ENCODE measurements at places on chromosomes 5 and 9.

DNA sequence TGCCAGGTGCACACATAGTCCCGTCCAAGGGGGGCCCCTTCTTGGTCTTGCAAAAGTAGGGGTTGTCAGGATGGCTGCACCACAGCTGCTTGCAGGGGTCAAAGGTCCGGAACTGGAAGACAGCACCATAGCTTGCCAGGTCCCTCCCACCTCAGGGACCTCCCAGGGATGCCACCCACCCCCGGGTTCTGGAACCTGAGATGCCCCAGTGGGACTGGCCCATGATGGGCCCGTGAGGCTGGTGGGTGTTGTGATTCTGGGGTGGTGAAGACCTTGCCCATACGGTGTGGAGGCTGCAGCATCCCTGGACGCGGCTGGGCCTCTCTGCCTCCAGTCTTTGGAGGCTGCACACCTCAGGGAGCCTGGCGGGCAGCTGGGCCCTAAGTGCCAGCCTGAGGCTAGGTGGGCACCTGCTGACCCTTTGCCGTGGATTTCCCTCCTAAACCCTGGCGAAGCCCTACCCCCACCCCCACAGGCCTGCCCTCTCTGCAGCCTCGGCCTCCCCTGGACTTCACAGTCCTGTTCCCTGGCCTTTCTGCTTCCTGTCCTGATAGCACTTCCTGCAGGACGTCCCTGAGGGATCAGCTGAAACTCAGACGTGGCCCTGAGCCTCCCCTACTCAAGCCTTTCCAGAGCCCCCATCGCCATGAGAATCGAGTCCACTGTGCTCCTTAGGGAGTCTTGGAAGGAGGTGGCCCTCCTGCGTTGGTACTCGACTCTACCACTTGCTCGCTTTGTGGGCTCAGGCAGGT lies 92.1 kb downstream of the ZNF354C start:
- DNase-seq = no peak

- DNase-seq = no peak
These were observed 68.3 kb downstream of the SHB start for GRCh38 chr9:38000735-38001134.

DNA sequence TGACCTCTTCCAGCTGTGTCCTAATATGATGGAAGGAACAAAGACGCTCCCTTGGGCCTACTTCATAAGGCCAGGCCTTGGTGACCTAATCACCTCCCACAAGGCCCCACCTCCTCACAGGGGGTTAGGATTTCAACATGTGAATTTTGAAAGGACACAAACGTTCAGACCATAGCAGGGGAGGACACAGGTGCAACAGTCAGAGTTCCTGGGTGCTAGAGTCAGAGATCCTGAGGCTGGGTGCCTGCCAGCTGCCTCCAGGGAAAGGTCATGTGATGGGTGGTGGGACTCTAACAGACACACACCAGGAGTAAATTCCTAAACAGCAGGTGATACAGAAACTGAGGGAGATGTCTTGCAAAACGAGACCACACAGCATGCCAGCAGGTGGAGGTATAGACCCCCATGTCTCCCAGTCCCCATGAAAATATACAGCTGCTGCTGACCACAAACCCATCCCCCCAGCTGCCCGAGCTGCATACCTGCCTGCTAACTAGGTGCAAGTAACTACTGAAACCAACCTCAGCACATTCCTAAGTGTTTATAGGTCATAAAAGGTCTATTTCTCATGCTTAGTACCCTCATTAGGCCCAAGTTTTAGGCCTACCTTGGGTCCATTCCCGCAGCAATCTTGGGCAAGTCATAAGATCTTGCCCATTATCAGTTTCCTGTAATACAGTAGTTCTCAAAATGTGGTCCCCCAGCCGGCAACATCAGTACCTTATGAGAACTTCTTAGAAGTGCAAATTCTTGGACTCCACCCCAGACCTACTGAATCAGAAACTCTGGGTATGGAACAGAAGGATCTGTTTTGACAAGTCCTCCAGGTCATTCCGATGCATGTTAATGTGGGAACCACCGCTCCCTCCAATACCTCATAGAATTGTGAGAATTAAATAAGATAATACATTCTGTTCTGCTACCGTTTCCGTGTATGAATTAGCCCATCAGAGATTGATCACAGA lies 245.3 kb downstream of the ENC1 start:
- DNase-seq = no peak

GRCh38 chr5:142958944-142959682 lies 188.9 kb downstream of the ARHGAP26 start:
- no peak for DNase-seq

DNA sequence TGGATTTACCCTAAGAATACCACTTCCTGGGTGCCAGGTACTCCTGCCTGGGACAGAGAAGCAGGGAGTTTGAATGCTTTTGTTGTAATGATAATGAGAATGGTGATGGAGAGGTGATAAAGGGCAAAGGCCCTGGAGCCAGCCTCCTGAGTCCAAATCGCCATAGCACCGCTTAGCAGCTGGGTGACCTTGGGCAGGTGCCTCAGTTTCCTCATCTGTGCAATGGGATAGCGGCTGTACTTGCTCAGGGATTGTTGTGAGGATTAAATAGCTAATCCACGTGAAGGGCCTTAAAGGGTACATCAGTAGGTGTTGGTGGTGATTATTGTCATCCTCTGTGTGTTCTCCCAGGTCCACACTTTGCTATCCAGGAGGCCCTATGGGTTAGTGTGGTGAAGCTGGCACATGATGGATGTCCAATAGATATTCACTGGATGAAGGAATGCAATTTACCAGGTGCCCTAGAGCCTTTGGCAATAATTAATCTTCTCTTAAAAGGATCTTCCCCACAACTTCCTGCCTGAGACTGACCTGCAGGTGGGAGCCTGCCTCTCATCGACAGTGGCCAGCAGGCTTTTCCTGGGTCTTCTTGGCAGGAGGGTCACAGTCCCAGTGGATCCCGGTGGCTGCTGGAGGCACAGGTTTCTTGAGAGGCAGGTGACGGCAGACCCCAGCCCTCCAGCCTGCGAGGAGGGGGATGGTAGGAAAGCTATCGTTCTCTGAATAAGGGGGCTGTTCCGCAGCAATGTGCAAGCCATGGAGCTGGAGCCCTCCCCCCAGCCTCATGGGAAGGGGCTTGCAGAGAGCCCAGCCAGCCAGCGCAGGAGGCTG lies 160.2 kb downstream of the MACROH2A1 start:
- DNase-seq = no peak

DNA sequence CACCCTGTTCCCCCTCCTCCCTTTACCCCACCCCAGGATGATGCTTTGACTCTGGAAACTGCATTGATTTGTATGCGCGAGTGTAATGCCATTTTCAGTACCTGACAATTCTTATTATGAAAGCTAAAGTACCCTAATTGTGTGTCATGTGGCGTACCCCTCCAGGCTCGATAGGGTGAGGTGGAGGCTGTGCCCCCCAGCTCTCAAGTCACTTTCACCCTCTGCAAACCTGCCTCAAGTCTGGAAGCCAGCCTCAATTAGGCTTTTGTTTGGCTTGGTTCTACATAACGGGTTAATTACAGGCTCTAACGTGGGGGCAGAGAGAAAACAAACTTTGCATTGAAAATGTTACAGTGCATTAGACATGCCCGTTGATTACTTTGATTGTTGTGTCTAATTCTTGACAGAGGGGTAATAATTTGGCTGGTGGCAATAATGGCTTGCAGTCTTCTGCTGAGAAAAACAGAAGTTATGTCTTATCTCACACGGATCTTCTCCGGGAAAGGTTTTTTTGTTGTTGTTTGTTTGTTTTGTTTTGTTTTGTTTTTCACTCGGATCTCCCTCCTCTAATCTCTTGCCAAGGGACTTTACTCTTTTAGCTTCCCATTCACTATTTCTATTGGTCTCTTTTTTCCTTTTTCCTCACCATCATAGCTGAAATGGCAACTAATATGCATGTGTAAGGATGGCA lies 12.6 kb downstream of the ISL1 start:
- DNase-seq = no peak

DNA sequence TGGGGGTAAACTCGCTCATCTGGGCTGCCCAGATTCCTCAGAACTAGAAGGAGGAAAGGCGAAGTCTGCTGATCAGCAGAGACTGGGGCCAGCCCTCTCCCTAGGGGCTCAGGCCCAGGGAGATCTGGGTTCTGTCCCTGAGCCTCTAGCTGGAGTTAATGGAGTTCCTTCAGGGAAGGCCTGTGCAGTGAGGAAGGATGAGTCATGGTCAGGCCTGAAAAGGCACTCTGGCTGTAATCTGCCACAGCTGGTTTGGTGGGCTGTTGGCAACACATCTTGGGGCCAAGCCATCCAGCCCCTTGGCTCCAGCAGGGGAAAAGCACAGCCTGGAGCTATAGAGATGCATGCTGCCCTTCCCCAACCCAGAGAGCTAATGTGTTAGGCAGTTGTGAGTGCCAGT lies 459.6 kb downstream of the PRELID2 start:
- no peak for DNase-seq

- DNase-seq = no peak
These were observed 143.7 kb upstream of the PCA3 start for GRCh38 chr9:76620581-76620980.

DNA sequence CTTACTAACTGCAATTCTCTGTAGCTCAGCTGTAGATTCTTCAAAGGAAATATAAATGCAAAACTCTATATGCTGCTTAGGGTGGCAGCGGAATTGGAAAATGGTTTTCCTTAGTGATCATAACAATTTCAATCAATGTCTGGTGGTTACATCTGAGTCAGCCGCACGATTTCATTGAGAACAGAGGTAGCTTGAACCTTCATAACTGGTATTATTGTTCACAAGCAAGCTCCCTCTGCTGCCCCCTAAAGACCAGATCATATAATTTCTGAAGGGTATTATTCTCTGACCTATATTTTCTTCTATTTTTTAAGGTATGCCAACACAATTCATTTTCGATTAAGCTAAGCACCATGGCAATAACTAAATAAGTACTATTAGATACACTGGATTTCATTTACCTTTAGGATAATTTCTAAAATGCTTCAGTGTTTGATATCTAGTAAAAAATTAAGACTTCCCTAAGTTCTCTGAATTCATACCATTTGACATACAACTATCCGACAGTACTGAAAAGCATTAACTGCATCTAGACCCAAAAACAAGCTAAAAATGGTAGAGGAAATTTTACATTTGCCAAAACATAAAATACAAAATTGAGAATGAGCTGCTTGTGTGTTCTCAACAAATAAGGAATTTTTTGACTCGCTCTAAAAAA lies 181.1 kb upstream of the SPEF2 start:
- DNase-seq = peak; percentile 2

- DNase-seq = peak; percentile 73
These were observed 22.3 kb downstream of the PSMB7 start for GRCh38 chr9:124392871-124393460.

DNA sequence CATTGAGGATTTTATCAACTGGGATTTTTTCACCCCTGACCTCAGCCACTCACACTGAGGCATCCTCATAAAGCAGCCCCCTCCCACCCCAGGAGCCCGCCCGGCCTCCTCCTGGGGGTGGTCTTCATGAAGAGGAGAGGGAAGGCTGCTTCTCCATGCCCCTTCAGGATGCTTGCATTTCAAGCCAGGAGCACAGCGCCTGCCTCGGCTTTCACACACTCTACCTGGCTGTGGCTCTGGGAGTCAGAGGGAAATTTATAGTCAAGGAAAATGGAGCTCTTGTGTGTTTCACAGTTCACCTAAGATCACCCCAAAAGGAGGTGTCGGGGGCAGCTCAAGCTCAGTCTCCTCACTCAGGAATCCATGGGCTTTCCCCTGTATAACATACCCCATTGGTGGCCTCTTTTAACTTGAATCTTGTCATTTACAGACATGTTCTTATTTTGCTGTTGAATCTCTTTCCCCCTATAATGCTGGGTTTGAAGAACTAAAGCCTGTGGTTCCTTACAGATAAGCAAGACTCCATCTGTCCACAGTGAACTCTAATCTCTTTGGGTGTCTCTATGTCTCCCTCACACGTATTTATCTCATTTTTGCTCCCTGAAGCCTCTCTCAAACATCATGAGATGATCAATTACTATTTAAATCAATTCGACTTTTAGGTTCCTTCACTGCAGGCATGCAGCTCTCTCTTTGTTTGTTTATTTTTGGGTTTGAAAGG lies 22.6 kb upstream of the IQGAP2 start:
- DNase-seq = no peak

GRCh38 chr5:2800035-2800434 lies 48.6 kb upstream of the IRX2 start:
- DNase-seq = no peak

DNA sequence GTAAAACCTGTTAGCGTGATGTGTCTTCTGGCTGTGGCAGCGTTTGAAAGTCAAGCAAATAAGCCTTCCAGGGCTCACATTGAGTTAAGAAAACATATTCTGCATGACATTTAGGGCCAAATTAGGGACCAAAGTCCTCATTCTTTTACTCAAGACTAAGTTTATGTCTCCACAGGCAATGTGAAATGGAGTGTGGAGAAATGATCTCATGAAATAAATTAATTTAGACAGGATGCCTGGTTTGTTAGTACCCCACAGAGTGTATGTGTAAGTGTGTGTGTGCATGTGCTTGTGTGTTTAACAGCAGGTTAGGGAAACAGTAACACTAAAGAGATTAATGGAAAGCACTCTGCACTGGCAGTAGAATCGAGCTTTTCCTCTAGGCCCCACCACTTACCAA lies 82.9 kb upstream of the SNX2 start:
- no peak for DNase-seq

GRCh38 chr9:1031951-1032601 lies 18.1 kb upstream of the DMRT2 start:
- DNase-seq = no peak

GRCh38 chr5:93099902-93100347 lies 481.1 kb downstream of the NR2F1-AS1 start:
- DNase-seq = no peak

- DNase-seq = no peak
These were observed 740.3 kb upstream of the CDH6 start for GRCh38 chr5:30453168-30453567.

Measured in AG09319 (cell line).